ENCODE measurements at places on chromosomes 6 and 20.

DNA sequence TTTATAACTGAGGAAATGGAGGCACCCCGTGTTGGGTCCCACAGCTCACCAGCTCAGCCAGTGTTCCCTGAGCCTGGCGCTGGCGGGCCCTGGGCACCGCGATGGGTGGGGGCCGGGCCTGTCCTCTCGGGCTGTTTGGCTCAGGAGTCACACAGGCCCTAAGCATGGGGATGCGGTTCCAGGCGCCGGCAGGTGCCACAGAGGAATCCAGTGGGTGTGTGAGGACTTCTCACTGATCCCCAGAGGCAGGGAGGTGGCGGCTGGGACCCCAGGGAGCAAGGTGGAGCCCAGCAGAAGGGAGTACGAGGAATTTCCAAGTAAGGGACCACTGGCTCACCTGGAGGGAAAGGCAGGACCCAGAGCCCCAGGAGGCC is 57.5 kb downstream of the IRF4 start:
- no peak for ATAC-seq

- ATAC-seq: no peak
Observed at GRCh38 chr6:23905133-23905815, 220.7 kb upstream of the NRSN1 start.

DNA sequence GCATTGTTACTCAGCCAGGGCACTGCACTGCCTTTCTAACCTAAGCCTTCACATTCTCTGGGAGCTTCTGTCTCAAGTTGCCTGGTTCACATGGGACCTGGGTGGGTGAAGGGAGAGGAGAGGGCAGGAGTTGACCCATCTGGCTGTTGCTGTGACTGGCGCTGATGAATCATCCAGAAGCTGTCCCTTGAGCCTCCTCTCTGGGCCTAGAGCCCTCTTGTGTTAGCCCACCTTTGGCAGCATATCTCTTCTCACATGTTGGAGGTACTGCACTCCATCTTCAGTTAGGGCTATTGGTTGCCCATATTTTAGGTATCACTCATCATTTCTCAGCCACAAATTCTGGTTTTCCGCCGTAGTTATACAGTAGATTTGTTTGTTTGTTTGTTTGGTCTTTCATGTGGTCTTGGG is 19.8 kb downstream of the XRN2 start:
- peak; percentile 71 for ATAC-seq

GRCh38 chr6:36368421-36368820 is 19.0 kb downstream of the ETV7 start:
- ATAC-seq: no peak

- no peak for ATAC-seq
Observed at GRCh38 chr20:35839904-35840303, 68.1 kb downstream of the PHF20 start.

GRCh38 chr6:32178547-32179440 is 589 bp downstream of the RNF5 start:
- ATAC-seq: no peak

DNA sequence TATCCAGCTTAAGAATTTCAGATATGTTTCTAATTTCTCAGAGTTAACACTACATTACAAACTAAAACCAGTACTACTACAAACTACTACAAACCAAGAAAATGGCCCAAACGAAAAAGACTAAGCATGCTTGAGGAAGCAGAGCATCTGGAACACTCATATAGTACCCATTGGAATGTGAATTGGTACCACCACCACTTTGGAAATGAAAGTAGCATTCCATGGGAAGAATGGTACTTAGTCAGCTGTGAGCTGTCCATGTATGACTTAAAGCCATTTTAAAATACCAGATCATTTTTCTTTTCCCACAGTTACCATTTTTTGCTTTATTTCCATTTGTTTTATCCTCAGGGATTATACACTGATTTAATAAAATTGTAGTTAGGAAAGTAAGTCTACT is 30.5 kb downstream of the FBXO9 start:
- ATAC-seq: no peak

DNA sequence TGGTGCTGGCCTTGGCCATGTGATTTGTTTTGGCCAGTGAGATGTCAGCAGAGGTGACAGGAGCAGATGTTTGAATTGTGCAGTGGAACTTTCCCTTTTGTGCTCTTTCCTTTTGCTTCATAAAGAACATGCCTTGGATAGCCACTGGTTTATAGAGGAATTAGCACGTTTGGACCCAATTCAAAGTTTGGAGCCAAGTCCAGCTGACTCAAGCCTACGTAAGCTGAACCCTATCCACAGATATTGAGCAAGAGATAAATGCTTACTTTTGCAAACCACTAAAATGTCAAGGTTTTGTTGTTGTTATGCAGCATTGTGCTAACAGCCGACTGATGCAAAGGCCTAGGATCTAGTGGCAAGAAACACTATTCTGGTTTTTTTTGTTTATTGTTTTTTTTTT is 230.9 kb upstream of the CITED2 start:
- no peak for ATAC-seq

DNA sequence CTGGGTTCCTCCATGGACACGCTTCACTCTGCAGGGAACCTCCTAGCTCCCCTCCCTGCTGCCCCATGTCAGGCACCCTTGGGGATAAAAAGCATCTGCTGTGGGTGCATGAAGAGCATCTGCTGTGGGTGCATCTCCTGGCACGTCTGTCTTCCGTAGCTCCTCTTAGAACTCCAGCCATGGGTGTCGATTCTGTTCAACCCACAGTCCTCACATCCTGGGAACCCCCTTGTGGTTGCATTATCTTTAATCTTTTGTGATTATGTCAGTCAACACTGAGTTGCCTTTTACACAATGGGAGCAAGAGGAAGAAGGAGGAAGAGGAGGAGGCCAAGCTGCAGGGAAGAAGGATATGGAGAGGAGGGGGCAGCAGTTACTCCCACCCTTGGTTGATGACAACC is 24.1 kb upstream of the CCR6 start:
- ATAC-seq: peak; percentile 32

GRCh38 chr20:49381558-49382493 is 100.6 kb downstream of the KCNB1 start:
- ATAC-seq: no peak

GRCh38 chr6:4923081-4923480 is 80.8 kb downstream of the RPP40 start:
- ATAC-seq: no peak

GRCh38 chr6:6217855-6218758 is 102.4 kb downstream of the F13A1 start:
- ATAC-seq: no peak

GRCh38 chr6:8260610-8261009 is 158.3 kb upstream of the EEF1E1 start:
- no peak for ATAC-seq

DNA sequence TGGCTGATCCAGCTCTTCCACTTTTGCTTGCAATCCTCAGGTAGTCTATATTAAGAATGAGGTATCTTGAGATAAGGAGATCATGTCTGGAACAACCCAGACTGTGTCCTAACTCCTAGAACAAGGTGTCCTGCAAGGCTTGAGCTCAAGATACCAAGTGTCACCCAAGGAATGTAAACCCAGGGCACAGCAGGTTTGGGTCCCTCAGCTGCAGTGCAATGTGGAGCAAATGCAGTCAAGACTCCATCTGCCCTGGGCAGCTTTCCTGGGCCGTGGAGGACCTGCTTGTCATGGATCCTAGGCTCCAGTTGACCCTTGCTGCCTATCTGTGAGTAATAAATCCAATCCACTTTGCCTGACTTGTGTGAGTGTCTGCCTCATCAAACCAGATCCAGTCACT is 166.1 kb downstream of the OTOR start:
- ATAC-seq: no peak

DNA sequence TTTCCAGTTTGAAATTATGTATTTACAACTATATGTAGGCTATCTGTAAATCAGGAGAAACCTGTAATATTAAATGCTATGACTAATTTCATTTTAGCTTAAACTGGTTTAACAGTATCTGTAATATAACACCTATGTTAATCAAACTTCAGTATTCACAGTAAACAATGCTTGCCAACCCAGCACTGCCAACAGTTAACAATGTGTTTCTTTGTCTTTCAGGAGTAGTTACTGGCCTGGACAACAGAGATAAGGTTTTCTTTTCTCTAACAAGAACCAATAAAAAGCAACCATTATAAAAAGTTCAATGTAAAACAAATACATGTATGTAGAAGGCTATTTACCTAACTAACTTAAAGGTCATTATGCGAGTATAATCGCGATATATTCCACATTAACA is 158.8 kb downstream of the CDK19 start:
- no peak for ATAC-seq

DNA sequence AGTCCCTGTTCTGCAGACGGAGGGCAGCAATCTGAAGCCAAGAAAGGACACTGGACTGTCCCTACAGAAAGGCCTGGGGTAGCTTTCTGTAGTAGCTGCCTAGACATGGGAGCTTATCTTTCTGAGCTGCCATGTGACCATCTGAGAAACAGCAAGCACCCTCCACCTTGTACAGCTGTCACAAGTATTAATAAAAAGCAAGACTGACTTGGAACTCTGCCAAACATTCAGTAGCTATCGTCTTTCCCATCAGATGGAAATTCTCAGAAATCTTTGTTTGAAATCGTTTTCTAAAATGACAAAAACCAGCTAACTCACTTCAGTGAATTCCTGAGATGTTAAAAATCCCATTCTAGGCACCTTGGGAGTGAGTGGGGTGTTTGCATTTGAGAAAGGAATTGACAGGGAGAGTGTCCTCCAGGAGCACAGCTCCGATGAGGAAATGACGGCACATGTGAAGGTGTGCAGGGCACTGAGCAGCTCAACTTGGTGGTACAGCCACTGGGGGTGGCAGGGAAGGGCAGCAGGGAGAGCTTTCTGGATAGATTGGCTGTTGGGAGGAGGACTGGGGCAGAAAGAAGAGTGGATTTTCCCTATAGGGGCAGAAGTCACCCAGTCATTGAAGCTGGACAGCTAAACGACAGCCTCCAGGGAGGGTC is 24.5 kb downstream of the ACSS1 start:
- ATAC-seq: no peak

DNA sequence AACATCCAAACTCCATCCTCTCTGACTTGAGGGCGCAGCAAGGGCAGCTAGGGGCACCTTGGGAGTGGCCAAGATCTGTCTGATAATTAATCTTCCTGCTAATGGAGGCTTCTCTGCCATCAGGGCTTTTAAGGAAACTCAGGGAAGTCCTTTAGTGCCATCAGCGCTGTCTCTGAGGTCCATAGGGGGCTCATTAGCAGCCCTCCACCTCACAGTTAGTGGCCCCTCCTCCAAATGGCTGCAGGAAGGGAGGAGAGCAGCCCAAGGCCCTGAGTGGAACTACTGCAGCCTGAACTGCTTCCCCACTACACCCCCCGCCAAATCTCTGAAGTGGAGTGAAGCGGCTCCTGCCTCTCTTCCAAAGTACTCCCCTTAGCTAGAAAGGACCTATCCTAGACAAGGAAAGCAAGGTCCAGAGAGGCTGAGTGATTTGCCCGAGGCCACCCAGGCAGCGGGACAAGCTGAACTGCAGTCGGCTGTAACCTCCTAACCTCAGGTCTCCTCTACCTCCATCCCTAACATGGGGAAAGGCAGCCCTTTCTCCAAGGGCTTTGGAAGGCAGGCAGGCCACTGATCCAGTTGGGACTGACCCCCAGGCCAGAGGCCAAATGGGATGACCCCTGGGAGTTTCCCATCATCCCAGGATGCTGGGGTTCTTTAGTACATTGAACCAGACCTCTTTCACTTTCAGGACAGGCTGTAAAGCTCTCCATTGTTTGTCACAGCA is 39.5 kb upstream of the ZFAND3 start:
- no peak for ATAC-seq

GRCh38 chr20:42604998-42605956 is 584.4 kb downstream of the PTPRT start:
- no peak for ATAC-seq

GRCh38 chr6:98669371-98669770 is 165.0 kb upstream of the POU3F2 start:
- ATAC-seq: no peak

- peak; percentile 81 for ATAC-seq
Observed at GRCh38 chr6:38259736-38260135, 380.0 kb downstream of the BTBD9 start.

DNA sequence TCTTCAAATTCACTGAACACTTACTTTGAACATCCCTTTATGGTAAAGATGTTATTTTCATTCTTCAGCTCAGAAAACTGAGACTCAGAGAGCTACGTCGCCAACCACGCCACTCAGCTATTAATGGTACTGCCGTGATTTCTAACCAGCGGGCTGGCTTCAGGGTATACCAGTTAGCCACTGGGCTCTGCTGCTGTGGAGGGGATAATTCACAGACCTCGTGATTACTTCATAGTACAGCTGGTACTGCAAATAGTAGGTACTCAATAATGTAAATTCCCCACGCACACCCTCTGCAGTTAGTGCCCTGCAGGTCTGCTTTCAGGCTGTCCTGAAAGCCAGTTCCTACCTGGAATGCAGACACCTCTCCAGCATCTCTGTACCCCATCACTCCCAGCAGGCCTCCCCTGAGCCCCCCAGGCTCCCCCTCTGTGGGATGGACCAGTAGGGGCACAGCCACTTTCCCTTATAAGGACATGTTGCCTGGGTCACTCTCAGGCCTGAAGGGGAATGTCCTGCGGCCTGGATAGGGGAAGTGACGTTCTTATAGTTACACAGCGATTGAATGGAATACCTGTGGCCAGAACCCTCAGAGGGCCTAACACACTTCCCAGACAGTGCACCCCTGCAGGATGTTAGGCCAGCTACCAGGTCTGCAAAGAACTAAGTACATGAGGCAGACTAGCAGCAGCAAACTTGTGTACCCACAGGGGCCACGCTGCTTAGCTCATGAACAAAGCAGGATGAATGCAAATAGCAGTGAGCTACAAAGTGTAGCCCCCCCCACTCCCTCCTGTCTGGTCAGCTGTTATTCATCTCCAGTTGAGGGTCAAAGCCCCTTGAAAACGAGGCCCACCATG is 1.3 kb upstream of the OCSTAMP start:
- ATAC-seq: no peak

DNA sequence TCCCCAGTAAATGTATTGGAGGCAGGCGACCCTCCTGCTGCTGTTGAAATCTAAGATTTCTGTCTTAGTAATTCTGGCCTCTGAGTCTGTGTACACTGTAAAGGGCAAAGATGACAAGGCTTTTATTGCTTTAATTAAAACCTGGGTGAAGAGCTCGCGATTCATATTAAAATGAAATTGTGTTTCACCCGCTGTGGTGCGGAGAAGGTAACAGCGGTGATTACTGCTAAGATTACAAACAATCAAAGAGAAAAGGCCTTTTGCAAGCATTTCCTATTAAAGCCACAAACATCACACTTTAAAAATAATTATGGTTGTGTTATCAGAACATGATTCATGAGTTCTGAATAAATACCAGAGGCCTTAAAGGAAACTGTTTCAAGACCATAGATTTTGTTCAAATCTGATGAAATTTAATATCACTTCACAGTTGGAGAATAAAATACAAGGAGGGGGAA is 69.3 kb downstream of the TOX2 start:
- no peak for ATAC-seq

DNA sequence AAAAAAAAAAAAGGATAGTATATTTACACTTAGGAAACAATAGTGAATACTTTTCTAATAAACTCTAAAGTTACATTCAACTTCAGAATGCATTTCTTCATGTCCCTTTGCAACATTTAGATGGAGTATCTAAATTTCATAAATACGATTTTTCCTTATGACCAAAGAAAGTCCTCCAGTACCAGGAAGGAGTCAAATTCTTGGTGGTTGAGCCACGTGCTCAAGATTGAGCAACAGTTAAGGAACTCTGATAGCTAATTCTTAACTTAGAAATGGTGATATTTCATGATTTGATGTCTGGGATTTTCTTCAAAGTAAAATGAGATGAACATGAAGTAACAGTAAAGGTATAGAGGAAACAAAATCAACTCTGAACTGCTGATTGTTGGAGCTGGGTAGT is 92.7 kb downstream of the SASH1 start:
- ATAC-seq: no peak
